ENCODE measurements at places on chromosomes 1 and 21.

DNA sequence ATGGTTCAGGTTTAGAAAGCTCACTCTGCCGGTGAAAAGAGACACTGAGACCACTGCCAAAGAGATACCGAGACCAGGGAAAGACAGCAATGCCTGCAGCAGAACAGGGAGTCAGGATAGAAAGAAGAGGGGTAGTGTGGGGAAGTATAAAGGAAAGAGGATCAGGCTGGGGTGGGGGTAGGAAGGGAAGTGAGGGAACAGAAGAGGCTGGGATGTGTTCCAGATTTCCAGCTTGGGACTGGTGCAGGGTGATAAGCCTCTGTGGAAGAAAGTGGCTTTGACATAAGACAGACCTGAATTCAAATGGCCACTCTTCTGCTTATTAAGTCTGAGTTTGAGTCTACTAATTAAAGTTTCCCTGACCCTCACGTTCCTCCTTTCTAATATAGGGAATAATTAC is 105.9 kb downstream of the PIK3R3 start:
- DNase-seq = no peak

DNA sequence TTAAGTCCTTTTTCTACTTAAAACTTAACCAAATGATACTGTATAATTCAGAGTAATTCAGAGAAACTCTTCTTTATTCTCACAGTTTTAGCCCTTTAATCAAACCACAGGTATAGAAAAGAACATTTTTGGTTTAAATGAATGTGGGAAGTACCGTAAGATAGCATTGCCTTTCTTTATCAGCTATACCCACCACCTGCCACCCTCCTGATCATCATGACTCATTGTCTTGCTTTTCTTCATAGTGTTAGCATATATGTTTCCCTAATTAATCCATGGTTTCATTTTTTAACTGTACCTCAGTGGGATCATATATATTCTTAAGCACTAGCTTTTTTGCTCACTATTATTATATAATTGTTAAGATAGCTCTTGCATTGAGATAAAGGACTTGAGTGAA is 27.5 kb upstream of the ANGPTL1 start:
- no peak for DNase-seq

GRCh38 chr1:192573499-192573898 is 2.1 kb upstream of the RGS1 start:
- no peak for DNase-seq

- no peak for DNase-seq
Observed at GRCh38 chr1:95888941-95889390, 655.0 kb downstream of the RWDD3 start.

DNA sequence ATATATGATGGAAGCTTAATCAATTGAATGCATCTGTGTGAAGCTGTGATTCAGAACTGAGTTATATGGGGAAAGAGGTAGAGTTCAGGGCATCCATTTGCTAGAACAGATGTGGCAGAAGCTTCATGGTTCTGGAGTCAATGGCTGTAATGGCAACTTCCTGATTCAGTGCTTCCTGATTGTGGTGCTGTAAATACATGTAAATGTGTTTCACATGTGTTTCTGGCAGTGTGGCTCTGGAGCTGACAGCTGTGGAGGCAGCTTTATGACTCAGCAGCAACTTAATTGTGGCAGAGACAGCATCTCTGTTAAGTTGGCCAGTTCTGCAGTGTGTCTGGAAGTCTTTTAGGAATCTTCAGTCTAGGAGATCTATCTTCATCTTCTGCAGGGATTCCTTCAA is 226.6 kb upstream of the ZRANB2 start:
- no peak for DNase-seq

- DNase-seq = no peak
Observed at GRCh38 chr1:179137617-179138255, 55.9 kb downstream of the TOR3A start.

DNA sequence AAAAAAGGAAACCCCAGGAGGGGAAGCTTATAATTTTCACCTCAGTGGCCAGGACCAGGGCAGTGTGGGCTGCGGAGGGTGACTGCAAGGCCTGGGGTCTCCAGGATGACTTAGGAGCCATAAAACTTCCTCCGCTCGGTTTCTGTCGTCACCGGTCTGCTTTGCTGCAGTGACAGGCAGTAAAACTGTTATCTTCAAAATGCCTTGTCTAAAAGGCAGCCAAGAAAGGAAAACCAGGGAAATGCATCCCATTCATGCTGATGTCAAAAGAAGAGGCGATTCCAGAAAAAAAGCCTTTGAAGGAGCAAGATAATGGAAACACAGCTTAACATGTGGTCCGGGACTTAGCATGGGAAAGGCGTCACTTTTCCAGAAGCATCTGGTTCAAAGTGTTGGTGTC is 42.0 kb downstream of the COL6A1 start:
- DNase-seq = no peak

Data from RWPE2 (cell line).